Effector CD4-positive, alpha-beta T cell (primary cell): ENCODE measurements at places on chromosomes 12 and 14.

- DNase-seq: no peak
These were observed 162.8 kb downstream of the MON2 start for GRCh38 chr12:62629413-62629812.

GRCh38 chr12:44717612-44718011 lies 158.5 kb downstream of the NELL2 start:
- DNase-seq: no peak

- DNase-seq: no peak
These were observed 368.3 kb downstream of the ADGRD1 start for GRCh38 chr12:131321988-131322387.

GRCh38 chr14:102088012-102088792 lies 1.4 kb upstream of the HSP90AA1 start:
- DNase-seq: peak; percentile 14

DNA sequence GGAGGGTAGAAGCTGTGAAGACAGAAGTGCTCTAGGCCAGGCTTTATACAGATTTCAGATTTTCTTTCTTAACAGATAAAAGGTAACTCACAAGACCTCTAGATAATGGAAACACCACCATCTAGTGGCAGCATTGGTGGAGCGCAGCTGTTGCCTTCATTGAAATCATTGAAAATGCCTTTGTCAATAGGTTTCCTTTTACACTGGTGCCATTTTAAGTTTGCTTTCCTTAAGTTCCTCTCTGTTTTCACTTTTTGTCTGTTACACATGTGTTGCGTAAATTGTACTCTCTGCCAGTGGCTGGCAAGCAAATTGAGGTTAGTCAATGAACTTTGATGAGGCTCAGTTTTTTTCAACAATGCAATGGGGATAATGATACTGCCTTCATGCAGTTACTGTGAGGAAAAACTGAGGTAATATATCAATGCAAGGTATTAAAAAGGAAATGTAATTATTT lies 31.1 kb downstream of the ALDH1L2 start:
- DNase-seq: peak; percentile 65

- DNase-seq: peak; percentile 11
These were observed 35.7 kb upstream of the ATP2A2 start for GRCh38 chr12:110245369-110245772.

- DNase-seq: no peak
These were observed 2.6 kb upstream of the NOS1 start for GRCh38 chr12:117363953-117364486.

DNA sequence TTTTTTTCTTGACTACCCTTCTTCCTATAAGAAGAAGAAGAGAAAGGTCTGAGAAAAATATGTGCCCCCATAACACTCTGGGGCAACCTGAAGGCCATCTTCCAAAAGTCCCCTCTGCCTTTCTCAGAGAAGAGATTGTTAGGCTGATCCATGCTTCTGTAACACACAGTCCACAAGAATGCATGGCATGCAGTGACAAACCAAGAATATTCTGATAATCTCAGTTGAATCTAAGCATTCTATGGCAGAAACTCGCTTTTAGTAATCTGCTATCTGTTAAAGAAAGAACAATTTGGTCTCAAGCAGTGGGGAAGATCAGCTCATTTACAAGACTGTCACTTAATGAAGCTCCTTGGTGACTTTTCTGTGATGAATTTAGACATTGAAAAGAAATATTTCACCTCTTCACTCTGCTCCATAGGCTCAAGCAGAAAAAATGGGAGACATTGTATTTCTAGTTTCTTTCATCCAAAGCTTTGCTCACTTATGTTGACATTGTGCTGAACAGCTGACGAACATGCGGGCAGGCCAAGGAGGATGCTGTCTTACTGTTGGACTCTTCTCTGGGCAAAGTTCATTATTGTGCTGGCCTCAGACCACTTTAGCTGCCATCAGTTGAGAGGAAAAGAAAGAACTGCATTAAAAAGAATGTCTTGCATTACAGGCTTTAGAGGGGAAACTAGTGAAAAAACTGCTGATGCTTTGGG lies 957.1 kb downstream of the DIO2 start:
- DNase-seq: no peak

- DNase-seq: no peak
These were observed 163.0 kb upstream of the EEA1 start for GRCh38 chr12:93091886-93092648.

- no peak for DNase-seq
These were observed 56.4 kb downstream of the UBR7 start for GRCh38 chr14:93263416-93263815.

DNA sequence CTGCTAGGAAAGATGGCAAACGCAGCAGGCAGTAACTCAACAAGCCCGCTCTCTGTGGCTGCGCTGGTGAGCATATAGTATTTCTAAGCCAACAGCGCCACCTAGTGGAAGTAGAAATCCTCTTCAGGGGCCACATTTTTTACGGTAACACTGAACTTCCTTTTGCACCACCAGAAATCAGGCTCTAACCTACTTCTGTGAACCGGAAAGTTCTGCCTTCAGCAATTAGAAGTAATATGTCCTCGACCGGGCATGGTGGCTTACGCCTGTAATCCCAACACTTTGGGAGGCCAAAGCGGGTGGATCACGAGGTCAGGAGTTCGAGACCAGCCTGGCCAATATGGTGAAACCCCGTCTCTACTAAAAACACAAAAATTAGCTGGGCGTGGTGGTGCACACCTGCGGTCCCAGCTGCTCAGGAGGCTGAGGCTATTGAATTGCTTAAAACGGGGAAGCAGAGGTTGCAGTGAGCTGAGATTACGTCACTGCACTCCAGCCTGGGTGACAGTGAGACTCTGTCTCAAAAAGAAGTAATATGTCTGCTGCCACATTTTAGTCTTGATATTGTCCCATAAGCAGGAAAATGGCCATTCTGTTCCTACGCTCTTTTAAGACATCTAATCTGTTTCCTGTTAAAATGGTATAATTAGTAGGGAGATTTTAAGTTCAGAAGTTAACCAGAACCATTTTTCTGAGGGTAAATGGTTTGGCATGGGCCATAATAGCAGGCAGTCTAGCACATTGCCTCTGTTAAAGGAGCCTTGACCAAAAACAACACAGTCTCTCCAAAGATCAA lies 26.8 kb downstream of the APOBEC1 start:
- peak; percentile 79 for DNase-seq

- DNase-seq: peak; percentile 21
These were observed 7.6 kb upstream of the RAB21 start for GRCh38 chr12:71746974-71747611.

DNA sequence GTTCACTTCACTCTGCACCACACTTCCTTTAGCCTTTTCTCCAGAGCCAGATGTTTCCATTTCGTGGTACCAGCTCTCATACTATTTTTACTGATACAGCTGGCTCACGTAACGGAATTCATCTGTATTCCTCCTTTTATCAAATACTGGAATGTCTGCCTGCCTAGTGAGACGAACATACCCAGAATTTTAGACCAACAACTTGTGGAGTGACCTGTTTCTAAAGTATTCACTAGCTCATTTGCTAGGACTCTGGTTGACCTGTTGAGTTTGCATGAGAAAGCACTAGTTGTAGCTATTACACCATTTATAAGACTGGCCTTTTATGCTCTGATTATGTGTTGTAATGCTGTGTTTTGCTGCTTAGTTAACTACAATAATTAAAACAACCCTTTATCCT lies 22.6 kb downstream of the KCNA5 start:
- DNase-seq: no peak

DNA sequence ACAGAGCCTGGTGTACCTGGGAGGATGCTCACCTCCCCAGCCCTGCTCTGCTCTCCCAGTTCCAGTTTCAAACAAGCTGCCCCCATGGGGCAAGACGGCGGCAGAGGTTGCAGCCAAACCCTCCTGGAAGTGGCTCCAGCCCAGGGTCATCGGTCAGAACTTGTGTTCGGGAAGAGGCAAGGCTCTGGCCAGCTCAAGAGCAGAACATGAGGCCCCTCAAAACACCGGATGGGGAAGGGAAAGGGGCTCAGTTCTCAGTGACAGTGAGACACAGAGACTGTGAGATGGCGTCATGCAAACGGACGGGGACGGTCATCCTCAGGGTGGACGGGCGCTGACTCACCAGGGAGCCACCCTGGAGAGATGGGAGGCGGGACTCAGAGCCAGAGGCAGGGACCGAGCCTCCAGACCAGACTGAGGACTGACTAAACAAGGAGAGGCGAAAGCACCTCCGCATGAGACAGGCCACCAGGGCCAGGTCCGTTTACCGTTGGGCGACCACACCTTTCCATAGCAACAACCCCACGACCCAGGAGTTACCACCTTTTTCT lies 63.9 kb upstream of the GALNT9 start:
- DNase-seq: no peak

DNA sequence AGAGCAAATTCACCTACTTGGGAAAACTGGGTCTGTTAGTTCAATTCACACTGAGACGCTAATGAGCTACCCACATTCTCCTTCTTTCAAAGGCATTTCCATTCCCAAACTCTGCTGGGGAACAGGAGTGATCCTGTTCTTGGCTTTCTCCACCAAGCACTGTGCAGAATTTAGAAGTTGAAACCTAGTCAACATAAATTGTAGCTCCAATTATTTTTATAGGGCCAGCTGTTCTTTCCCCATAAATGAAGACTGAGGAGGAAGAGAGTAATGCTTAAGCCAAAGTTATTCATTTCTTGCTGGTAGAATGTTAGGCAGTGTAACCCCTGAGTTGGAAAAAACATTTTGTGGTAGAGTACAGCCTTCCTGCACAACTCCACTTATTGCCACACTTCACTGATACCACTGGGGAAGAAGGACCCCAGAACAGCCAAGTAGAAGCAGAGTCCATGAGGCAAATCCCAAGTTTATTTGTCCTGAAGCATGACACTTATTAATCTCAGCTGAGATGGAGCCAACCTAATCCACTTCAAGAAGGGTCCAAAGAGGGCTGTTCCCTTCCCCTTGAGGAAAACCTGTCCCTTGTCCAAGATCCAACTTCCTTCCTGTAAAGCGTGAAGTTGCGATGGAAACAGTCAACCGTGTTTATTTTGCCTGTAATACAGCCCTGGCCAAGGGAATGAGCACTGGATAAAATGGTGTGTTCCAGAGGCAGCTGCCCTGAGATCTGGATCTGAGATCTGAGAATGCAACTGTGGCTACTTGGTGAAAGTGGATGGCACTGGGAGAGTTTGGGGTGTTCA lies 151.8 kb downstream of the TBX5 start:
- no peak for DNase-seq

- no peak for DNase-seq
These were observed 16.5 kb downstream of the CLEC1A start for GRCh38 chr12:10082117-10082874.

DNA sequence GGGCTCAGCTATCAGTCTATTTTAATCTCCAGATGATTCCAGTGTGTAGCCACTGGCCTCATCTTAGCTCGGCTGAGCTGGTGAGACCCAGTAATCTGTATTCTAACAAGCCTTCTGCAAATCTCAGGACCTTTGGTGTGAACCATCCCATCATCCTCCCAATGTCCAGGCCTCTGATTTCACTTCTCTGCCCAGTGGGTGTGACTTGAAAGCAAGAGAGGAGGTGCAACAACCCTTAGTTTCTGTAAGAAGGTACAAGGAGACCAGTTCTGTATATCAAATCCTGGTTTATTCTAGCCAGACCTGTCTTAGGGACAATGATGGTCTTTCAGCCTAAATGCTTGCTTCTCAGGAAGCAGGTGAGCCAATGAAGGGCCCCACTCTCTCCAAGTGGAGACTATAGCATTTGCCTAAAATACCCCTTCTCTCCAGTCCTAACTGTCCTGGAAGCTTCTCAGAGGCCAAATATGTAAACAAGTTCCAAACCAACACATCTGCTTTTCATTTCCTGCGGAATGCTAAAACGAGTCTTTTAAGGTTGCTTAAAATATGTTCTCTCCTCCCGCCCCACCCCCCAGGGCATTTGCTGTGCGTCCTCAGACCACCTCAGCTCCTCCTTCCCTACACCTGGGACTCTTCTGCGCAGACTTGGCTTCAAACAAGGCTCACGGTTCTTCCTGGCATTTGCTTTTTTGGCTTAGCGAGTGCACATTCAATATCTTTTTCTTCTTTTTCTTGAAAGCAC lies 78.4 kb upstream of the FUT8 start:
- DNase-seq: no peak

DNA sequence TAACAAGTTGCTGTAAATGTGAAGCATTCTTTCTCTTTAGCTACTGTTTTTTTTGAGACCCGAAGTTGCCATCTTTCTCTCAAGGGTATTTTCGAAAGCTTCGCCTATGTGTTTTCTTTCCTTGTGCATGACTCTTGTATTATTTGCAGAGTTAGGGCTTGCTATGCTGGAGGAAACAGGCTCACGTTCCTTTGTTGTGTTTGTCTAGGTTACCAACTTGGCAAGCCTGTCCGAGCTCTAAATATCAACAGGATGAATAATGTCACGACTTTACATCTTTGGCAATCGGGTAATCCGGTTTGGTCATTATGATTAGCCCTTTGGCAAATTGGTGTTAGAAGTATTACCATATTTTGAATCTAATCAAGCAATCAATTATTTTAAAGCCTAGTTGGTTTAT lies 15.9 kb upstream of the ATP6V0A2 start:
- DNase-seq: no peak

- DNase-seq: no peak
These were observed 23.5 kb upstream of the C12orf50 start for GRCh38 chr12:88052686-88053085.

- no peak for DNase-seq
These were observed 92.3 kb upstream of the EVL start for GRCh38 chr14:99972748-99973466.

- DNase-seq: no peak
These were observed 2.9 kb upstream of the MYH7 start for GRCh38 chr14:23438101-23438971.

DNA sequence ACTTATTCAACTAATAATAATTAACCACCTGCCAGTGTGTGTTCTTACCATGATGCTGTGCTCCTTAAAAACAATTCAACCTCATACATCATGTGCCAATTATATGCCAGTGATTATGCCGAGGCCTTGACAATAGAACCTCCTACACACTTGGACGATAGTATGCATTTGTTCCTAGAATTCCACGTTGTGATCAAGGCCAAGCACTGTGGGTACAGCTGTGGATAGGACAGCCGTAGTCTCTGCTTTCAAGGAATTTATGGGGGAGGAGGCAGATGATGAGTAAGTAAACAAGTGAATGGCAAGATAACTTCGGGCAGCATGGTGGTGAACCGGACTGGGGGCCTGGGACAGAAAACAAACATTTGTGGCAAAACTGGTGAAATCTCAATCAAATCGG lies 18.0 kb upstream of the MYO1H start:
- no peak for DNase-seq

DNA sequence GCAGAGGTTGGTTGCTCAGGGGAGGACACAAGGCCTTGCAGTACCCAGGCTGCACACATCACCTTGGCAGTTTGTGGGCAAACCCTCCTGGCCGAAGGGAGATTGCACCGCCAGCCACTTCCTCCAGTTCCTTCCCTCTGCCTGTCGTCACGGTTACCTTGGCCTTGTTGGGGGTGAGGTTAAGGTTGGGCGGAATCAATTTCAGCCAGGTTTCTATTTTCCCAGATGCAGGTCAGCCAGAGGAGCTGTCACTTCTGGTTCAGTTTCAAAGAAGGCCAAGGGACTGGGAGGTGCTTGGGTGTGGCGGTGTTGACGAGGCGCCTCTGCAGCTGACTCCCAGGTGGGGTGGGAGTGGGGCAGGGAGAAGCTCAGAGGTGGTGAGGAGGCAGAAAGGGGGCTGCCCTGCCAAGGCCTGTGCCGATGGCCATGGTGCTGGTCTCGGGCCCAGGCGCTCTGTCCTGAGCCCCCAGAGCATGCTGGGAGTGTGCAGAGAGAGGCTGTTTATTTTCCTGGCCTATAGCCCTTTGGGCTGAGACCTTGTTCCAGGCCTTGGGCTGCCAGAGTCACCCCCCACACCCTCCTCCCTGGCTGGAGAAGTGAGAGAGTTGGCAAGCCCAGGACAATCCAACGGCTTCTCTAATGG lies 31.4 kb downstream of the JDP2 start:
- no peak for DNase-seq
